ENCODE measurements at places on chromosomes 3 and 15.

DNA sequence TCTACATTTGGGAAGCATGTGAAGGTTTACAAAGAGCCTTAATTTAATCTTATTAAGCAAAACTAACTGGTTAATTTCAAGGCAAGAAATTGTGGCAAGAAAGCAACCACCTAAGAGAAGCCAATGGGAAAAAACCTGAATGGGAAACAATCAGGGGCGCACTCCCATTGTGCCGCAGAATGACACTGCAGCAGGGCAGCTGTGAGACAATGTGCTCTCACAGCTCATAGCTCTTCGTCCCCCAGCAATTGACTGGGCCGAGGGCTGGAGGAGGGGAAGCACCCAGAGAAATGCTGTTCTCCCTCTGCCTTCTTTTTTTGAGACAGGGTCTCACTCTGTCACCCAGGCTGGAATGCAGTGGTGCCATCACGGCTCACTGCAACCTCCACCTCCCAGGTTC, 93.3 kb upstream of the RAD18 start:
- DNase-seq: no peak

- DNase-seq: no peak
Observed at GRCh38 chr15:70281811-70282307, 184.1 kb upstream of the TLE3 start.

DNA sequence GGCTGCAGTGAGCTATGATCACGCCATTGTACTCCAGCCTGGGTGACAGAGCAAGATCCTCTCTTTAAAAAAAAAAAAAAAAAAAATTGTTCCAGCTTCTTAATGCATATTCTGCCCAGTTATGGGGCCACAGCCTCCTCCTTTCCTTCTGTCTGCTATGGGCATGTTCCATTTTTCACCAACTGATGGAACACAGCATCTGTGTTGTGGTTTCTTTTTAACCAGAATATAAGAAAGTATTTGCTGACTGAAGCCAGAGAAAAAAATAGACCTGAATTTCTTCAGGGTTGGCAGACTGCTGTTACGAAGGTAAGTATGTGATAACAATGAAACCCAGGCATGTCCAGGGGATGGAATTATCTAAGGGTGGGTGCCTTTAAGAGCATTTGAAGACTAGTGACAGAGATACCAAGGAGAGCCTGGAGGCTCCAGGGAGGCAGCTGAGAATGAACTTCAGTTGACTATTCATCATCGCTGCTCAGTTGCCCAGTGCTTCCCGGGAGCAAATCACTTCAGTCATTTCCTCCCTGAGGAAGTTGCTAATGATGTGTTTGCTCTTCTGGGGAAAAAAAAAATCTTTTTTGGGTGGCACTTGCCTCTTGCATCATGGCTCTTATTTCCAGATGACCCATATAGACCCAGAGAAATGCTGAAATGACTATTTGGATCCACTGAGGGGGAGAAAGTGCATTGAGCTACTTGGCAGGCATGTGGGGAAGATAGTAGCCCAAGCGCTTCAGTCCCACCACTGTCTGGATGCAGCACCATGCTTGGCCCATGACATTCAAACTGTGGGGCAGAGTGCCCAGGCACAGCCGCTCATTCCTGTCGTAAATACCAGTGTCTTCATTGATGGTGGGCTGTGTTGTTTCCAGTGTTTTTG, 14.5 kb downstream of the NCBP2 start:
- no peak for DNase-seq

DNA sequence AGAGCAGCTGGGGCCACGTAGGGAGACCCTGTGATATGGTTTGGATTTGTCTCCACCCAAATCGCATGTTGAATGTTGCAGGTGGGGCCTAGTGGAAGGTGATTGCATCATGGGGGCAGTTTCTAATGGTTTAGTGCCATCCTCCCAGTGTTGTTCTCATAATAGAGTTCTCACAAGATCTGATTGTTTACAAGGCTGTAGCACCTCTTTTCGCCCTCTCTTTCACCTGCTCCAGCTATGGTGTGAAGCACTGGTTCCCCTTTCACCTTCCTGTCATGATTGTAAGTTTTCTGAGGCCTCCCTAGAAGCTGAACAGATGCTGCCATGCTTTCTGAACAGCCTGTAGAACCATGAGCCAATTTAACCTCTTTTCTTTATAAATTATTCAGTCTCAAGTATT, 198.9 kb upstream of the CBLB start:
- DNase-seq: no peak
